Renal cortical epithelial cell (primary cell): ENCODE measurements at places on chromosomes 5 and 9. TPM values are rescaled to one million over a fixed set of nuclear protein-coding genes. Genes with fewer than 3 reads are reported as not detected.

The LMX1B gene
- 0.17 TPM in 1 of 2 replicates, not detected in the other for total RNA-seq

The SHROOM1 gene
- total RNA-seq = 3.3 and 4.5 TPM in 2 replicates

The C9orf50 gene
- total RNA-seq = 0.05 TPM in 1 of 2 replicates, not detected in the other

The LYSMD3 gene
- total RNA-seq = 24.5 and 28.3 TPM in 2 replicates

DNA sequence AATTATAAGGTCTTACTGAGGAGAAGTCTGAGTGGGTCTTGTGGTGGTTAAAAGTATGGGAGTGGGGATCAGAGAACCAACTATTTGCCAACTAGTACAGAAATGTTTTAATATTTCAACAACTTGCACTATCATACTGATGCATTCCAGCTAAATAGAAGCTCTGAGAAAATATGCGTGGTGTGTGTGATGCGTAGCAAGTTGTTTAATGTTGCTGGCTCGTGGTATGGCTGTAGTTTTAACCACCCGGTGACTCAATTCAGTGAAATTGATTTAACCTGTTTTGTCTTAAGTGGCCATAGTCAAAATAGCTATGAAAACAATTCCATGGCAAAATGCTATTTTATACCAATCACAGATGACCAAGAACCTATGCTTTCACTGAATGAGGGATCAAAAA lies 176.5 kb upstream of the SLC24A2 start:
- no peak for DNase-seq

DNA sequence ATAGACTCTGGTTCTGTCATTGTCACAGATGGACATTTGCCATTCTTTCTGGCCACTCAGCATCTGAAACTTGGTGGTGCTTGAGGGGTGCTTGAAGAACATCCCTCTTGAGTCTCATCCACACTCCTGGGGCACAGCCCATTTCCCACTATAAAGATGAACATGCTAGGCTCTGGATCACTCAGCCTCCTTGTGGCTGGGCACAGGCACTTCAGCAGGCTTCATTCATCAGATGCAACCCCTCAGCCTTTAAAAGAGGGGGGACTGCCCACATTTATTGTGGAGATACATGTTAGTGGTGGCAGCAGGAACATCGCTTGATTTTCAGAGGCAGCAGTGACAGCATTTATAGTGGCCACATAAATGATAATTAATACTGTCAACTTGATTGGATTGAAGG lies 124.7 kb upstream of the NIPBL start:
- DNase-seq = no peak

DNA sequence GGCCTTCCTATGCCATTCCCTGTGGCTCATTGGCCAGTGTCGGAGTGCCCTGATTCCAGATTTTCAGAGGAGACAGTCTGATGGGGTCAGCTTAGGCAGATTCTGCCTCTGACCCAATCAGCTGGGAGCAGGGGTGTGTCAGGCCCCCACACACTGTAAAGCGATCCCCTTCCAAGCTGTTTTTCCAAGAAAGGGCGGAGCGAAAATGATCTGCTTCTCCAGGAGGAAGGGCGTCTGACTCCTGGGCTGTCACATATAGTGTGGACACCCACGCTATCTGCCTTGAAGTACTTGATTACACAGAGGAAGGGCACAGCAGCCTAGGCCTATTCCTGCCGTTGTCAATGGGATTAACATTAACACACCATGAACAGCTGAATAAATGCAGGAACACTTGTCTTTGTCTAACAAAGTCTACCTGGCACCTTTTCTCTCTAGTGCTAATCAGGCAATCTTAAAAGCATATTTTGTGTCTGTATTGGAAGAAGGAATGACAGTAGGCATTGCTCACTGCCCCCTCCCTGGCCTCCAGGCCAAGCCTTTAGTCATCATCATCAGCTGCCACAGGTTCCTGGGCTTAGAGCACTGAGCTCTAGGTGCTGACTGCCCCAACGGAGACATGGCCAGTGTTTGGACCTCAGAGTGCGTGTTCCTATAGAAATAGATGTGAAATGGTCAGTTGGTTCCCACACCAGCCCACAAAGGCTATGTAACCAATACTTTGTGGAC lies 218.7 kb downstream of the MELK start:
- no peak for DNase-seq

GRCh38 chr5:14006823-14007520 lies 62.5 kb upstream of the DNAH5 start:
- no peak for DNase-seq

- no peak for DNase-seq
These were observed 16.9 kb upstream of the LECT2 start for GRCh38 chr5:135971701-135972100.

DNA sequence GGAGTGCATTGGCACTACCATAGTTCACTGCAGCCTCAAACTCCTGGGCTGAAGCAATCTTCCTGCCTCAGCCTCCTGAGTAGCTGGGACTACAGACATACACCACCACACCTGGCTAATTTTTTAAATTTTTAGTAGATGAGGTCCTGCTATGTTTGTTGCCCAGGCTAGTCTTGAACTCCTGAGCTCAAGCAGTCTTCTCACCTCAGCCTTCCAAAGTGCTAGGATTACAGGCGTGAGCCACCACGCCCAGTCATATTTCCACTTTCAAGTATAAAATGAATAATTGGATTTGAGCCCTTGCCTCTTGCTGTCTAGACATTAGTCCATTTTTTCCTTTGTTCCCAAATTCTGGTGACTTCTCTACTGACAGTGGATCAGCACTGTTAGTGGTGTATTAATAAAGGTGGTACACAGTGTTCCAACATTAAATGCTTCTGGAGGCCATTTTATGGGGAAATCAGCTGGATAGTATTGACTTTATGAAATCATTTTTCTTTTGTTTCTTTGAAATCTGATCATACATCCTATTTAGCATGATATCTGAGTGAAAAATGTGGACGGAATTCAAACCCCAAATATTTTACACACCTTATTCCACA lies 15.9 kb downstream of the ATP6V0E1 start:
- no peak for DNase-seq

DNA sequence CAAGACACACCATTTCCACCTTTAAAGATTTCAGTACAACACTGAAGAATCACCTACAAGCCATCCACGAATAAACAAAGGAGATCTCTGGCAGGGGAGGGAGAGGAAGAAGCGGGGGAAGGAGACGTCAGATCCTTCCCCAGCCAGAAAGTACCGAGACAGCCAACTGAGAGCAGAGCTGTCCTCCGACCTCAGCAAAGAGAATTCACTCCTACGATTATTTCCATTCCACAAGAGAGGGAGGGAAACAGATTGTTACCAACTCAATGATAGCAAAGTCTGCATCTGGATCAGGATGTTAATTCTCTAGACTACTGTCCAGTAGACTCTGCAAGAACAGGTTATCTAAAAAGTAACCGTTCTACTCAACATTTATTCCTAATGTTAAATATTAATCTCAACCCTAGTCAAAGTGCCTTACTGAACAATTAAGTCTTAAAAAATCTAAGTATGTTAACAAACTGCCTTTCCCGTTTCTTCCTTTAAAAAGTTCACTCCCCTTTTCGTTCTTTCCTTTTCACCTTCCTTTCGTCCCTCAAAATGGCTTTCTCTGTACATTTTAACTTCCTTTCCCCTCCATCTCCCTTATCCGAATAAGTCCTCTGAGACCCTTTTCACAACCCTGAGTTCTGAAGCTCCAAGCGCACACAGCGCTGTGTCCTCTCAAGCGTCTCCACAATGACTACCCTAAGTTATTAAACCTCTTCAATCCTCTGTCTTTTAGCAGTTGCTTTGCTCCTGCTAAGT lies 1.4 kb downstream of the CHD1 start:
- DNase-seq = peak; percentile 65

The ENHO gene
- 0.30 TPM in 1 of 2 replicates, not detected in the other for total RNA-seq

DNA sequence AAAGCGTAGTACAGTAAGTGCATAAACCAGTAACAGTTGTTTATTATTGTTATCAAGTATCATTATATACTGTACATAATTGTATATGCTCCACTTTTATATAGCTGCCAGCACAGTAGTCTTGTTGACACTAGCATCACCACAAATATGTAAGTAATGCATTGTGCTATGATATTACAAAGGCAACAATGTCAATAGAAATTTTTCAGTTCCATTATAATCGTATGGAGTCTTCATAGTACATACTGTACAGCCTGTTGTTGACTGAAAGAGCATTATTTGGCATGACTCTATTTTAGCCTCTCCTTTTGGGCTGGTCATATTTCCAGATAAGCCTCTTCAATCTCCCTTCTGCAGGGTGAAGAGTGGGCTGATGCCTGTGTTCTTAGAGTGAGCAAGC lies 40.4 kb downstream of the CFAP95 start:
- no peak for DNase-seq

The HBEGF gene
- 23.4 and 52.8 TPM in 2 replicates for total RNA-seq

- no peak for DNase-seq
These were observed 20.6 kb downstream of the CLPTM1L start for GRCh38 chr5:1324301-1324700.

- DNase-seq = no peak
These were observed 455.1 kb upstream of the TLE4 start for GRCh38 chr9:79116709-79117108.

DNA sequence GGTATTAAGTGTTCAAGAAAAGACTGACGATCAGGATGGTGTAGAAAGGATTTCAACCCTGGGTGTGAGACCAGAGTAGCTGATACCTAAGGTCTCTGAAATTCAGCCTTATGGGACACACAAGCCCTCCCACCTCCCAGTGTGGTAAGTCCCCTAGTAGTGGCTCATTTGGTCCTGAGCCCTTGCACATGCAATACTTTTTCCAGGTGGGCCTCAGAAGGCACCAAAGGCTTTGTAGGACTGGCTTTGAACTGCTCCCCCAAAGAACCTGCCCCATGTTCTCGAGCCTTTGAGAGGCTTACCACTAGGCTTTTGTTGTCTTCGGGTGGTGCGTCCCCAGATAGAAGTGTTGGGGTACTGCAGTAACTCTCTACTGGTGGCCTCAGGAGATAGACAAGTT lies 803 bp downstream of the GARIN3 start:
- no peak for DNase-seq

- peak; percentile 6 for DNase-seq
These were observed at the start of gene PCDHA7 for GRCh38 chr5:140833993-140834392. TSS of gene PCDHA7 (plus strand) at chr5:140834269. CDS start at chr5:140834384, 115 bp downstream.

GRCh38 chr9:133786907-133787753 lies 49.0 kb upstream of the SARDH start:
- DNase-seq = no peak

The NEURL1B gene
- 0.15 and 1.6 TPM in 2 replicates for total RNA-seq

The GDA gene
- total RNA-seq = 14.6 and 17.3 TPM in 2 replicates

The BHMT2 gene
- 20.3 and 34.6 TPM in 2 replicates for total RNA-seq

DNA sequence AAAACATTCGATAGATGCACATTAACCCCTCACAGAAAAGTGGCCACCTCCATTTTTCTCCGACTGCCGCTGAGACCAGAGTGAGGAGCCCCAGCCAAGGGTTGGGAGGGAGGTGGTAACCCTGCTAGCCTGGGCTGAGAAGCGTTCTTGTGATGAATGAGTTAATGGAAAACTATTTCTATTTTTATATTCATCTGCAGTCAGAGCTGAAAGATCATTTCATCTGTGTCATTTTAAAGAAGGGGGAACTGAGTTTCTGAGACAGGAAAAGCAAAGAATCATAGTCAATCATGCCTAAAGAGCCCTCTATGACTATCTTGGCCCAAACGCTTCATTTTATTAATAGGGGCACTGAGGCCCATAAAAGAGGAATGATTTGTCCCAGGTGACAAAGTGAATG lies 229.5 kb downstream of the PAPPA start:
- no peak for DNase-seq

DNA sequence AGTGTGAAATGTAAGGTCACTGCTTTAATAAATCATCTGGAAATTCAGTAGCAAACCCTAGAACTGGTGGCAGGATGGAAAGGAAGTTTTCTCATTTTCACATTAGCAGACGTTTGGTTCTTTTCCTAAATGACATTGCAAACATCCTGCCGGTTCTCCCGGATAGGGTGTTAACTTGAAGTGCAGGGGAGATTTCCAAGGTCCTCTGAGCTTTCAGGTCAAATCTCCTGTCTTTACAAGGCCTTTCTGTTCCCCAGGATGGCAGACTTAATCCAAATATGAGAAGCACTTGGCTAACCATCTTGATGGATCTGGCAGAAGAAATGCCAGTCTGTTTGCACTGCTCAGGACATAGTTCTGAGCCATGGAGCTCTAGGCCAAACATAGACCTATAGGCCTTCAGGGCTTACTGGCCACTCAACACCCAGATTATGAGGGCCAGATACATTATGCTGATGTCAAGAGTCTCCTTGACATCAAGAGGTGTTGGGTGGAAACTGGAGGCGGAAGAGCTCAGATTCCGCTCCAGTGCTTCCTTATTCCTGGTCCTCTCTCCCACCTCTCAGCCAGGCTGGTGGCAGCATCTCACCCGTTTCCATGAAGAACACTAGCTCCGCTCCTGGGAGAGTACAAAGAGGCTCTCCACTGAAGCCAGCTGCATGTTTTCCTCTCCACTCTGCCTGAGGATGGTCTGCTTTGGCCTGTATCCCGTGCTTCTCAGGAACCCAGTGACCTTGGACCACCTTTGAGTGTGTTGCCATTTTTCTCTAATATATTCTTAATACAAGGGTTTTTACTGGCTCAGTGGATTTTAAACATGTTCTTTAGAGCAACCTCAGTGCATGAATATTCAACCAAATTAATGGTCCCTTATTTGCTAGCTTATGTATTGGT lies 61.0 kb downstream of the RALGPS1 start:
- DNase-seq = no peak

The GARIN3 gene
- total RNA-seq = not detected in 2 replicates

The DDX4 gene
- not detected in 2 replicates for total RNA-seq

DNA sequence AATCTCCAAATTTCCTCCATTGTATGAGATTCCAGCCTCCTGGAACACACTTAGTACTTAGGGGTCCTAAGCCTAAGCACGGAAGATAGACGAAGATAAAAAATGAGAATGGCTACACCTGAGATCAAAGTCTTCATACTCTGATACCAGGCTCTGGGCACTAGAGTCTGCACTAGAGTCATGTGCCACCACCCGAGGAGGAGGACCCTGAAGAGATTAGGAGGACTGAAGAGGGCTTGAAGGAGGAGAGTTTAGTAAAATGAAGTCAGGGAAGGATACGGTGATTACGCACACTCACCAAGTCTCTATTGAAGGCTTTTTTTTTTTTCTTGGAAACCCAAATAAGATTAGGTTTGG lies 573 bp upstream of the SPATA24 start:
- no peak for DNase-seq

DNA sequence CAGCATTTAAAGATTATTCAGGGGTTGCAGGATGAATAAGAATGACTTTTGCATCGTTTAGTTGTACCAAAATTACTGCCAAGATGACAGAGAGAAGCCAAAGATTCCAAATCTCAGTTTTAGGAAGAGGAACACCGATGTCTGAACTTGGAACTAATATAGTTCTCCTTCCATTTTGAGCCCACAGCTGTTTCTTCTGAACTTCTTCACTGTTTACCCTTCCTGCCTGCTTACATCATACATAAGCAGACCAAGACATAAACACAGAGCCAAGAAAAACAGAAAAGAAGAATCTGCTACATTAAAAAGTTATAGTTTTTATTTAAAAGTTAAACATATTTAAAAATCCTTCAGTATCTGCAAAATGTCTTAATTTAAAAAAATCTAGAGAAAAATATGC lies 146.9 kb upstream of the RAPGEF1 start:
- DNase-seq = no peak
